ENCODE measurements at places on chromosomes 6 and 20.

GRCh38 chr6:13733178-13733887 is 21.7 kb upstream of the RANBP9 start:
- DNase-seq, result no peak

GRCh38 chr6:52588087-52588709 is 11.3 kb upstream of the TRAM2 start:
- no peak for DNase-seq

DNA sequence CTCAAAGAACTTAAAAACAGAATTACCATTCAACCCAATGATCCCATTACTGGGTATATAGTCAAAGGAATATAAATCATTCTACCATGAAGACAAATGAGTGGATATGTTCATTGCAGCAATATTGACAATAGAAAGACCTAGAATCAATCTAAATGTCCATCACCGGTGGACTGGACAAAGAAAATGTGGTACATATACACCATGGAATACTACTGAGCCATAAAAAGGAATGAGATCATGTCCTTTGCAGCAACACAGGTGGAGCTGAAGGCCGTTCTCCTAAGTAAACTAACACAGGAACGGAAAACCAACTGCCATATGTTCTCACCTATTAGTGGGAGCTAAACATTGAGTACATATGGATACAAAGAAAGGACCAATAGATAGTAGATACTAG is 576.7 kb upstream of the CITED2 start:
- no peak for DNase-seq

GRCh38 chr20:54172532-54172855 is 1.3 kb downstream of the CYP24A1 start:
- DNase-seq, result no peak

DNA sequence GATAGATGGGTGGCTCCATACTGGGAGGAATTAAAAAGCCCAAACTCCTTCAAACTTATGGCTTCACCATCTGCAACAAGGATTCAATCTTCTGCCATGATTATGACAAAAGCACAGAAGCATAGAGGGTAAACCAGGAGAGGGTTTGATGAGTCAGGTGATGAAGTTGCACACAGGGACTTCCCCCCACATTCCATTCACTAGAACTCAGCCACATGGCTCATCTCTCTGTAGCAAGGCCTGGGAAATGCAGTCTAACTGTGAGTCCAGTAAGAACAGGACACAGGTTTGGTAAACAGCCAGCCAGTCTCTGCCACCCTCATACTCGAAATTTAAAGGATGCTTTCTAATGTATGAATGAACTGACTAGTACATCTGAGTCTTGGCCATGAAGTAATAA is 142.9 kb downstream of the HIVEP2 start:
- peak; percentile 46 for DNase-seq

GRCh38 chr6:48472091-48472490 is 361.1 kb upstream of the PTCHD4 start:
- DNase-seq, result no peak

DNA sequence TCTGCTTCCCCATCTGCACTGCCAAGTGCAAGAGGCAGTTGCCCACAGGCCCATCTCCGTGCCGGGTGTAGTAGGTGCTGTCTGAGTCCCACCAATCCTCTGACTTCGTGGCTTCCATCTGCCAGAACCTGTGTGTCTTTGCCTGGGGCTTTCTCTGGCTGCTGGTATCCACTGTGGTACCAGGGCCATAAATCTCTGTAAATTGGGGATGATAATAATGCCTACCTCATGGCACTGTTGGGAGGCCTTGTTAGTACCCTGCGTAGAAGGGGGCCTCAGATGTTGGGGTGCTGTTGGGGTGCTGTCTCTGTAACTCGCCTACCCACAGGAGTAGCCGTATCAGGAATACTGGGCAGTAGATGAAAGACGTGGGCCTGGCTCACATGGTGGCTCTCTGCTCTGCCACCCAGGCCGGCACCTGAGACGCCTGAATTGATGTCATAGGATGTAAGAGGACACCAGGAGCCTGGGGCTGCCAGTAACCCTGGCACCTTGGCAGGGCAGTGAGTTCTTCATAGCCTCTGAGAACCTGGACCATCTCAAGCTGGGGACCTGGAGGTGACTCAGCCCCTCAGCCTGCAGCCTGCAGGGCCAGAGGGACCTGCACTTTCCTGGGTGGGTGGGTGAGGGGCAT is 94.1 kb upstream of the RNF24 start:
- DNase-seq, result no peak

DNA sequence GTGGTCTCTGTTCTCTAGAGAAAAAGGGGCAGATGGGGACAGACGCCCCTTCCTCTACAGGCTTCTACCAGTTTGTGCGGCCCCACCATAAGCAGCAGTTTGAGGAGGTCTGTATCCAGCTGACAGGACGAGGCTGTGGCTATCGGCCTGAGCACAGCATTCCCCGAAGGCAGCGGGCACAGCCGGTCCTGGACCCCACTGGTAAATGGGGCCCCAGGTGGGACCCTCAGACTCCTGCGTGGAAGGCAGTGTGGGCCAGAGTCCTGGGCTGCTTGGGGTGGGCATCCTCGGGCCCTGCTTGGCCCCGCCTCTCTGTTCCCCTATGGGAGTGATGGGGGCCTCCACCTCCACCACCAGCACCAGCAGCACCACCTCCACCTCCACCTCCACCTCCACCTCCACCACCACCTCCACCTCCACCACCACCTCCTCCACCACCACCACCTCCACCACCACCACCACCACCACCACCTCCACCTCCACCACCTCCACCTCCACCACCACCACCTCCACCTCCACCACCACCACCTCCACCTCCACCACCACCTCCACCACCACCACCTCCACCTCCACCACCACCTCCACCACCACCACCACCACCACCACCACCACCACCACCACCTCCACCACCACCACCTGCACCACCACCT is 3.2 kb upstream of the TNFRSF6B start:
- no peak for DNase-seq

DNA sequence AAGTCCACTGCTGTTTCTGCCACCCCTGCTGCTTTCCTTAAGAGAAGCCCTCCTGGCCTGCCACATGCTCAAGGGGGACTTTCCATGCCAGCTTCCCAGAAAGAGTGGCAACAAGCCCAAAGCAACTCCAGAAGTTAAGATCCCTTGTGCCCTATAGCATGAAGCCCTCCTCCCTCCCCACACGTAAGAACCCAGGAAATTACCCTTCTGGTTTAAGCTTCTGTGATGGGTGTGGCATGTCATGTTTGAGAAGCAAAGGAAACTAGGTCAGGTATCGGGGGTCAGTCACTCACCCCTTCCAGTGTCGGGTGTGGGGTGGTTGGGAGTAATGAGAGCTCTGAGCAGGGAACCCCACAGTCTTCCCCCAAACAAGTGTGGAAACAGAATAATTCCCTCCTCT is 196.1 kb downstream of the LRFN2 start:
- DNase-seq, result no peak

- DNase-seq, result no peak
Observed at GRCh38 chr20:51569815-51570738, 27.6 kb upstream of the NFATC2 start.

DNA sequence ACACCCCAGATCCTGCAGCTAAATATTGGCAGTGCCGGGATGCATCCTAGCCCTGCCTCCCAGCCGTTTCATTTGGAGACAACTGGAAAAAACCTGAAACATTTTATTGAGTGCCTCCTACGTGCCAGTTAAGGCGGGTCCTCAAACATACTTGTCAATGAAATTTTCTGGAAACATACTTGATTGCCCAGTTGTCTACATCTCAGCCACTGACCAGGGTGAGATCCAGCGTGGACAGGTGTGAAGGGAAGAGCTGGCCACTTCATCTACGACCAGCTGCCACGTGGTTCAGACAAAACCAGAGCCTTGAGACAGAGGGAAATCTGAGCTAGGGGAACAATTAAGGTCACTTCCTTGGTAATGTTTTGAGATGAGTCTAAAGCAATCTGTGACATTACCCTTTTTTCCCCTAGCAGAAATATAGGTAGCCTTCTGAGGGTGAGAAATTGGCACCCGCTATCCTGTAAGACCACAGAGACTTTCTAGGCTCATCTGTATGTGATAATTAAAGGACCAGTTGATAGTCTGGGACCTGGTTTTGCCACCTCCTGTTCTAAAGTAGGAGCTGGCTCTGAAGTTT is 116.3 kb upstream of the MTHFD1L start:
- DNase-seq, result no peak

DNA sequence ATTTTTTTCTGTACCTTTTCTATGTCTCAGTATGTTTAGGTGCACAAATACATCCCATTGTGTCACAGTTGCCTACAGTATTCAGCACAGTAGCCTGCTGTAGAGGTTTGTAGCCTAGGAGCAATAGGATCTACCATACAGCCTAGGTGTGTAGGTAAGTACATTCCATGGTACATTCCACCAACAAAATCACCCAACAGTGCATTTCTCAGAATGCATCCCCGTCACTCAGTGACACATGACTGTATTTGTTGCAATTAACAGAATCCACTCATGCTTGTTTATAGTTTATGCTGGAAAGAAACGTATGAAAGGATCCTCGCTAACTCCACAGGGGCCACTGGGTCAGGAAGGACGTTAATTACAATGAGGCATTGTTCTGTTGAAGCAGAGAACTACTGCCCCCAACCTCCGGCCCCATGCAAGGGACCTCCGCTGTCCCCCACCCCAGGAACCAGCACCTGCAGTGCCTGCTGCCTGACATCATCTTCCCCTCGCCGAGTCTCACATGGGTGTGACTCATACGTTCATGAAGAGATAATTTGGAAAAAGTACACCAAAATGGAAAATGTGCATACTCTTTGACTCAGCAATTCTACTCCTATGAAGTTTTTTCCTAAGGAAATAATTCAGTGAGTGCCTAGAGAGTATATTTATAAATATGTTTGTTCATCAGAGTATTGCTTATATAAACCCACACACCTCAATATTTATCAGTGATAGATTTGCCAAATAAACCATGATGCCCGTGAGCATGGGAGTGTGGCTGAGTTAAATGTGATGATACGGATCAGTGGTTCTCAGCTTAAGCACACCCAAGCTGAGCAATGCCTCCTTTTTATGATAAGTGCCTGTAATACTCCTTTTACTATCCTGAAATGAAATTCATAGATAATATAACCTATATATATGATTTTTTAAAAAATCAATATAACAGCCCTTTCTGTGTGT is 156.4 kb upstream of the ECI2 start:
- no peak for DNase-seq

DNA sequence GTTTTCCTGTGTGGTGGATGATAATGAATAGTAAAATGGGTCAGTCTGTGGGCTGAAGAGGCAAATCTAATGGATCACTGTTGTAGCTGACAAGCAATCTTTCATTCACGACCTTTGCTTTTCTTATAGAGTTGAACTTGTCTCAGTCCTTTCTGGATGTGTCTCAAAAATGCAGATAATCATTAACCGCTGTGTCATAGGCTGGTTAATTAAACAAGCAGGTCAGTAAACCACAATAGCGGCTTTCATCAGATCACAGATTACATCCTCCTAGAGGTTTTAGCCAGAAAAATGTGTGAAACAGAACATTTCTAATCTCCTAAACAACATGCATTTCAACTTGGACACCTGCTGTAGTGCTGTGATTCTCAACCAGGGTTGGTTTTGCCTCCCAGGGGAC is 2.5 kb upstream of the METTL24 start:
- DNase-seq, result no peak

DNA sequence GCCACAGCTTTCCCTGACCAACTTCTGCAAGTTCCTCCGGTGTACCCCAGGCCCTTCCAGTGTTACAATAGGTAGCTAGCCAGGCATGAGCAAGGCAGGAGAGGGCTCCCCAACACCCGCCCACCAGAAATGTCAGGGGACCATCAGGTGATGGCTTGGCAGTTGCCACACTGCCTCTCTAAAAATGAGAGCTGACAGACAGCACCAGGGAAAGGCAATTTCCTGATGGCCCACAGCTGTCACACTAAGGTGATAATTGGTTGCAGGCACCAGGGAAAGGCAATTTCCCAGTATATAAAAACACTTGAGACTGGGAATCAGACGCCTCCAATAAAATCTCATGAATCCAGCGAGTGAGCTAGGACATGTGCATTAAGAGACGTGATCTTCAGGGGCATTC is 49.9 kb downstream of the PXDC1 start:
- DNase-seq, result no peak

DNA sequence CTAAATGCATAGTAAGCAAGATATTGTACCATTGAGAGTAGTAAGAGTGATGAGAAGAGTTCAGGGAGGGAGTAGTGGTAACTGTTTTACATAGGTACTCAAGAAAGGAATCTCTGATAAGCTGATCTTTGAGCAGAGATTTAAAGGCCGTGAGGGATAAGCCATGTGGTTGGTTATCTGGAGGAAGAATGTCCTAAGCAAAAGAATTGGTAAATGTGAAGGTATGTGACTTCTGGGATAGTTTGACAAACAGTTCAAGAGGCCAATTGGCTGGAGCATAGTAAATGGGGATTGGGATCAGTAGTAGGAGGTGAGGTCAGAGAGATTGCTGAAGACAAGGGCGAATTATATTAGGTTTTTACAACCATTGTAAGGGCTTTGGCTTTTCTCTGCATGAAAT is 40.1 kb downstream of the PLCB1 start:
- DNase-seq, result no peak

DNA sequence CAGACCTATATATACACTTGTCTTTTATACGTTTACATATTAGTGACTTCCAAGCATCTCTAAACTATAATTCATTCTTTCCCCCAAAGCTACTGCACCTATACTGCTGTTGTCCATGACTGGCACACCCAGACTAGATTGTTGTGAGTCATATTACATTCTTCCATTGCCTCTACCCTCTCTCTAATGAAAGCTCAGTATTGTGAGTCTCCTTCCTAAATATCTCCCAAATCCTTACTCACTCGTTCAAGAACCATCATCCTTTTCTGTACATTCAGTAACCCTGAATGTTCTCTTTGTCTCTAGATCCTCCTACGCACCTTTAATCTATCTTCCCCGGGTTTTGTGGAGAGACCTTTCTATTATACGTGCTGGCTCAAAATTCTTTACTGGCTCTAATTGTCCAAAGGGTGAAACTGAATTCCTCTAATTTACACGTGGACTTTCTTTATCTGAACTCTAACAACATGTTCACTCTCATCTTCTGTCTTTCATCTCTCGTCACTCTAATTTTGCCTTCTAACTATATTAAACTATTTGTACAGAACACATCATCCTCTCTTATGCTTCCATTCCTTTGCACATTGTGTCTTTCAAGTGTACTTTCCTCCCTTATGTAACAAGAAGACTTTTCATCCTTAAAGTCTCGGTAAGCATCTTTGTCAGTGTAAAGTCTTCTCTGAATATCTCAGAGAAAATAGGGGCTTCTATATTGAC is 109.3 kb downstream of the IBTK start:
- DNase-seq, result no peak

DNA sequence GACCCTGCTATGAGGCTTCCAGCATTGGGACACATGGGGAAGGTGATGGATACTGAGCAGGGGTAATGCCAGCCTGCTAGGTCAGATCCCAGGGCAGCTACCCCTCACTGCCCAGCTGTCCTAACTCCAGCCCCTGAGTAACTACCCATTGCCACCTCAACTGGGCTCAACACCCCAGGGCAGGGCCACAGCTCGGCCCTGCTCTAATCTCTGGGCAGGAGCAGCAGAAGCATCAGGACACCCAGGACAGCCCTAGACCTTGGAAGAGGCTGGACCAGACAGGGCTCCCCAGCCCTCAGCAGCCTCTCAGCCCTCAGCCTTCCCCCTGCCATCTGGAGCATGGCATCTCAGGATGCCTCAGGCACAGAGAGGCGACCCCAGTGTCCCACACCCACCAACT is 67.4 kb upstream of the TOP1 start:
- no peak for DNase-seq

GRCh38 chr6:5956939-5957338 is 49.8 kb downstream of the NRN1 start:
- DNase-seq, result no peak

GRCh38 chr20:43722153-43722505 is 4.7 kb downstream of the GTSF1L start:
- peak; percentile 48 for DNase-seq

All from activated naive CD8-positive, alpha-beta T cell treated with anti-CD3 and anti-CD28 coated beads, Interleukin-2, amount 50 U/mL, for 24 hours (primary cell).